ENCODE measurements at places on chromosomes 11 and 22.

DNA sequence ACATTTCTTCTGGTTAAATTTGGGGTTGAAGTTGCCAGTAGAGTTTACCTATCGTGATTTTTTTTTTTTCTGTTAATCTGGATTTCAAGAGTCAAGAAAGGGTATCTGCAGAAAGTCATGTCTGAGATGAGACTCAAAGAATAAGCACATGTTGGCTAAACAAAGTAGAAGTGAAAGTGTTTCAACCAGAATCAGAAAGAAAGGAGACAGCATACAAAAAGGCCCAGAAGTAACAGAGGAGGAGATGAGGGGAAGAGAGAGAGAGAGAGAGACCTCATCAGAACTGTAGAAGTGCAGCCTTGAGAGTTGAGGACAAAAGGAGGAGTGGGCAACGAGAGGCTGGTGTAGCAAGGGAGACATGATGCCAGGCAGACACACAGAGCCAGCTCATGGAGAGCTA is 54.9 kb downstream of the SVIP start:
- no peak for DNase-seq

GRCh38 chr11:44629732-44630345 is 64.4 kb downstream of the CD82 start:
- no peak for DNase-seq

DNA sequence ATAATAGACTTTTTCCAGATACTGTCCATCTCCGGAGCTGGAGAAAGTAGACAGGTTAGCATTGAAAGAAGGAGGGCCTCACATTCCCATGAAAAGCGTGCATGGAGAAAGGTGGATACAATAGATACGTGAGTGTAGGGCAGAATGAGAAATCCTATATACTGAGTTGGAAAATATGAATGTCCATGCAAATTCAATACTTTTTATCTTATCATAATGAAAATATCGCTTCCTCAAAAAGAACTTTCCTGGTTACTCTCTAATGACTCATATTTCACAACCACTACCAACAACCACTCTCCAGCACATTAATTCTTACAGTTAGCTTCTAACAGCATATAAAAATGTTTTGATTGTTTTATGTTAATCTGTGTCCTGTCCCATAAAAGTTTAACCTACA is 22.0 kb upstream of the MS4A6A start:
- no peak for DNase-seq

DNA sequence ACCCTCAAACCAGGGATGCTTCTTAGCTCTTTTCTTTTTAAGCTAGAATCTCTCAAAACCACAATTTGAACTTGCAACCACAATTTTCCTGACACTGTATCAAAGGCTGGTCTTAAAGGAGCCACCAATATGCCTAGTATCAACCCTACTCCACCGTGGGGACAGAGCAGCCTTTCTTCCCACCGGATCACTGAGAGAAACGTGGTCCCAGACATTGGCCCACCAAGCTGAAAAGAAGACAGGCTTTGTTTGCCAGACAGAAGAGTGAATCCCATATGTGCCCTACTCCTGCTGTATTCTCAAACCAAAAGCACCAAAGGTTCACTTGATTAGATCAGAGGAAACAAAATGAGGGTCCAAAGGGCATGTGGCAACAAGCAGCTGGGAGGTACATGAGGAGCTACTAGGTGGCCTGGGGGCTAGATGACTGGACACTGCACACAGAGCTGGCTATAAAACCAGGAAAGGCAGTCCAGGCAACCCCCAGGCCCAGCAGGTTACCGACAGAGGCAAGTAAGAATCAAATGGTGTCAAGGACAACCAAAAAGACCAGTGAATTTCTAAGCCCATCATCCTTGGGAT is 3.6 kb upstream of the VWCE start:
- no peak for DNase-seq

- DNase-seq = no peak
Observed at GRCh38 chr11:118691926-118692830, 12.7 kb upstream of the TREH start.

GRCh38 chr11:5225480-5225871 is 1.4 kb downstream of the HBB start:
- DNase-seq = no peak

DNA sequence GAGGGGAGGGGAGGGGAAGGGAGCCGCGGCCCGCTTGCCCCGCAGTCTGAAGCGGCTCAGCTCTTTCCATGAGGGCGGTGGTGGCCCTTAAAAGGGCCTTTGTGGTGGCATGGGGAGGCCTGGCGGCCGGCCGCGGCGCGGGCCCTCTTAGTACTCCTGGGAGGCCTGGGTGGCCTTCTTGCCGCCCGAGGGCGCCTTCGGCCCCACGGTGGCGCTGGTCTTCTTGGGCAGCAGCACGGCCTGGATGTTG is 6.9 kb downstream of the DPAGT1 start:
- peak; percentile 88 for DNase-seq

DNA sequence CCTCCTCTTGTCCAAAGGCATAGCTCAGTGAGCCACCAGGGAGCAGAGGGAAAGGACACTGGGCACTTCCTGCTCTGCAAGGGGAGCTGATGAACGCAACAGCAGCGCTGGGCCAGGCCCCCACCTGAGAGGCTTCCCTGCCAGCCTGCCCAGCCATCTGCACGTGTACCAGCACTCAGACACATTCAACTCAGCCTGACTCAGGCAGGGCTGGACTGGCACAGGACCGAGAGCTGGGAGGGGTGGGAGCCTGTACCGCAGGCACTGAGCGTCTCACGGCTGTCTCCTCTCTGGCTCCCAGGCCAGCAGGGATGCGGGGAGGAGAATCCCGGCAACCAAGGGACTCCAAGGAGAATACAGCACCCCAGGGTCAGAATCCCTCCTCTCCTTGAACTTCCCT is 411.8 kb downstream of the CTTN start:
- no peak for DNase-seq

GRCh38 chr11:3929649-3930048 is 74.2 kb downstream of the STIM1 start:
- no peak for DNase-seq

- no peak for DNase-seq
Observed at GRCh38 chr22:26763633-26764361, 106.4 kb downstream of the MIAT start.

GRCh38 chr22:33853200-33854097 is 66.8 kb downstream of the LARGE1 start:
- DNase-seq = peak; percentile 66

DNA sequence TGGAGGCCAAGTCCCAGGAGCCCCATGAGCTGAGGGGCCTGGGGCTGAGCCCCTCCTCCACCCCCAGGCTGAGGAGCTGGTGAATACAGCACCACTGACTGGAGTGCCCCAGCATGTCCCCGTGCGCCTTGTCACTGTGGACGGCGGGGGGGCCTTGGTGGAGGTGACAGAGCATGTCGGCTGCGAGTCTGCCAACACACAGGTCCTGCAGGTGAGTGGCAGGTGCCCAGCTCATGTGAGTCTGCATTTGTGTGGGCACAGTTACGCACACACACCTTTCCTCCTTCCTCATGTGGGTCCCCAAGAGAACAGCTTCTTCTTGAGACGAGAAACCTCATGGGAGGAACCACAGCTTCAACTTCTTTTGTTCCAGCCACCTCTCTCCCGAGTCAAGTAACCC is 7.7 kb downstream of the TMEM132A start:
- no peak for DNase-seq

GRCh38 chr11:28675183-28675582 is 567.0 kb downstream of the METTL15 start:
- DNase-seq = no peak

GRCh38 chr11:111351374-111352055 is 27.6 kb downstream of the POU2AF1 start:
- no peak for DNase-seq

- no peak for DNase-seq
Observed at GRCh38 chr11:69613594-69613993, 27.4 kb upstream of the CCND1 start.

- DNase-seq = no peak
Observed at GRCh38 chr11:86574493-86575207, 97.8 kb downstream of the ME3 start.

GRCh38 chr11:57213342-57214097 is 23.5 kb downstream of the APLNR start:
- DNase-seq = no peak

GRCh38 chr11:1060852-1061616 is 13.6 kb upstream of the MUC2 start:
- DNase-seq = peak; percentile 99

DNA sequence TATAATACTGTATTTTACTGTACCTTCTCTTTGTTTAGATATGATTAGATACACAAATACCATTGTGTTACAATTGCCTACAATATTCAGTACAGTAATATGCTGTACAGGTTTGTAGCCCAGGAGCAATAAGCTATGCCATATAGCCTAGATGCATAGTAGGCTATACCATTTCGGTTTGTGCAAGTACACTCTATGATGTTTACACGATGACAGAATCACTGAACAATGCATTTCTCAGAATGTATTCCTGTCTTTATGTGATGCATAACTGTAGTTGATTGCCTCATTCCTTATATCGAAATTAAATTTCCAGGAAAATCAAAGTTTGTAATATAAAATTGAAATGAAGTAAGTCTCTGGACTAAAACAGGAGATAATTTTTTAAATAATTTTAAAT is 49.3 kb upstream of the OR5P2 start:
- DNase-seq = no peak

DNA sequence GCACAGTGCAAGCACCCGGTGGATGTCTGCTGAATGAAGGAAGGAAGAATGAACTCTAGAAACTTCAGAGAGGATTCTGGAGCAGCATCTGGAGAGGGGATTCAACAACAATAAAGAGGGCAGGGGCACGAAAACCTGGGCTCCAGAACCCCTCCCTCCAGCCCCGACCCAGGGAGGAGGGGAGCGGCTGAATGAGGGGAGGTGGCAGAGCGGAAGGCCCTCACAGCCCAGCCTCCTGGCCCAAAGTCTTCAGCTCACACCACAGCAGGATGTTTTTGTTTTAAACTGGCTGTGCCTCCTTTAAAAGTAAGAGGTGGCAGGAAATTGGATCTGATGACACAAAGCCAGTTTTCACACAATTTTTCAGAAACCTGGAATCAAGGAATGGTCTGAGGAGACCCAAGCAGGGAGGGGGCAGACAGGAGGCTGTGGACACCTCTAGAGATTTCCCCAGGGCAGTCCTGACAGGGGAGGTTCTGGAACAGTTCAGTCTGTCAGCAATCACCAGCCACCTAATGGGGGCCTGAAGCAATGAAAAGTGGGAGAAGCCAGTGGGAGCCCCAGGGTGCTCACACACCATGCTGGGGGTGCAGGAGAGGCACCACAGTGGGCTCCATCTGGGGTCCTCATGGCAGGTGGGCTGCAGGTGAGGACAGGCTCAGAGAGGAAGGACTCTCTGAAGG is 44.4 kb upstream of the TCF20 start:
- DNase-seq = no peak

DNA sequence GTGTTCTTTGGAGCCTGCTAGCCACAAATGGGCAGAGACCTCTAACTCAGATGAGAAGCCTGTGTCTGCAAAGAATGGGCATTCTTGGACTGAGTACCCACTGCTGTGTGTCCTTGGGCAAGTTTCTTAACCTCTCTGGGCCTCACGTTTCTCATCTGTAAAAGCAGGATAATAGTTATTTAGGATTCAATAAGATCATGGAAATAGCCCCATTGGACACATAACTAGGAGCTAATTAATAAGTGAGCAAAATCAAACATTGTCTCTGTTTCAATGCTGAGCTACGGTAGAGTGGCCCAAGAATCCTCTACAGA is 61.2 kb upstream of the WNT7B start:
- no peak for DNase-seq

DNA sequence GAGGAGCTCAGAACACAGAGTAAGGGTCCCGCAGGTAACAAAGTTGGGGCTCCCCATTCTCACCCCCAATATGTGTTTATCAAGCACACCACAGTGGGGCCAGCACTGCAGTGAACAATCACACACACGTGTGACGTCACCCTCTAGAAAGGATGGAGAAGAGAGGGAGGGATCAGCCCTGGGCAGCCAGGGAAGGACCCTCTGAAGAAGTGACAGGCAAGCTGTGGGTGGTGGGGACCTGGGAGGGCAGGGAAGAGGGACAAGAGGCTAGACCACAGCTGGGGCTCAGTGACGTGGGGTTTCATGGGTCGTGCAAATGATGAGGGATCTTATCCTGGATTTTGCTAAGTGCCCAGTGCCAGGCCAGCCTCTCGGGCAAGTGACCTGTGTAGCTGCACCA is 28.7 kb upstream of the MYEOV start:
- DNase-seq = no peak

DNA sequence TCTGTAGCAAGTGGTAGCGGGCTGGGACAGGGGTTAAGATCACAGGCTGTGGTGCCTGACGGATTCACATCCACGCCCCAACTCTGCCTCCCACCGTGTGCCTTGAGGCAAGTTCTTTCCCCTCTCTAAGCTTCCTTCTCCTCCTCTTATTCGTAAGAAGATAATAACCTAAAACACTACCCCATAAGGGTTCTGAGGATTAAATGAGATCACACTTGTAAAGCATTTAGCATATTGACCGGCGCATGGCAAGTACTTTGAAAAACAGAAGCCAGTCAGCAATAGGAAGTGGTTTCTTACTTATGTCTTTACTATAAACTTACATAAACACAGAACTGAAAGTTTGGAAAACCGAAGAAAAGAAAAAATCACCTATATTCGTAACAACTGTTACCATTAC is 15.5 kb upstream of the LMO2 start:
- no peak for DNase-seq

GRCh38 chr11:69650081-69650831 is 9.3 kb downstream of the CCND1 start:
- no peak for DNase-seq

DNA sequence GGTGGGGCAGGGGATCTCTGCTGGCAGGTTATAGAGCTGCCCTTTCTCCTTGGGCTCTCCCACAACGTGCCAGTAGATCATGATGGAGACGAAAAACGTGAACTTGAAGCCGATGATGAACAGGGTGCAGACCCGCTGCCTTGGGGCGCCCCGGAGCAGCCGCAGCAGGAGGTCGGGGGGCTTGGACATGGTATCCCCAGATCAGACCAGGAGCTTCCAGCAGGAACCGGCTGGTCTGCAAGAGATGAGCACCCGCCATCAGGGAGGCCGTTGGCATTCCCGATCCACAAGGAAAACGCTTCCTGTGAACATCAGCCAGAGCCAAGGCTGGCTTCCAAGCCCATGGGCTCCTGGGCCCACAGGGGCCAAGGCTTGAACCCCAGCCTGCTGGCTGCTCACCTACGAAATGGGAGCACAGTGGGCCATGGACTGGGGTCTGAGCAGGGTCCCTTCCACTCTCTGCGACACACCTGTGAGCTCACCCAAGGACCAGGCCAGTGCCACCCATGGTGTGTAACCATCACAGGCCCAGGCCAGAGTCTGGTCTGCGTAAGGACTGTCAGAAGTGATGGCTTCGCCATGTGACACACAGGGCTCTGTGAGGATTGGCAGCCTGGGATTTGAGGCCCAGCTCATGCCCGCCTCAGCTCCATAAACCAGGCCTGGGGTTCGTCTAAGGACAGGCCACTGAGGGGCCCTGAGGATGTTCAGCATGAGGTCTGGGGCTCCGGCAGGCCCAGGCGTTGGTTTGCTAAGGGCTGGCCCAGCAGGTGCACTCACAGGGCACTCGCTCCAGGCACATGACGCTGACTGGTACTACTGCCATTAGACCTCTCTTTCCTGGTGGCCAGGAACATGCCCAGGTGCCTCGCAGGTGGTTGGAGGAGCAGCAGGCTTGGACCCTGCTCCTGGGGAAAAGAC is 26.6 kb downstream of the A4GALT start:
- DNase-seq = no peak

All from HT-29 (cell line).